ENCODE measurements at places on chromosomes 3 and 15.

- no peak for DNase-seq
These were observed 16.5 kb downstream of the SLC51A start for GRCh38 chr3:196232882-196233251.

- DNase-seq = no peak
These were observed 24.0 kb downstream of the PLA2G4B start for GRCh38 chr15:41862515-41863116.

GRCh38 chr15:88440021-88440420, 27.2 kb downstream of the MRPL46 start:
- DNase-seq = peak; percentile 20

DNA sequence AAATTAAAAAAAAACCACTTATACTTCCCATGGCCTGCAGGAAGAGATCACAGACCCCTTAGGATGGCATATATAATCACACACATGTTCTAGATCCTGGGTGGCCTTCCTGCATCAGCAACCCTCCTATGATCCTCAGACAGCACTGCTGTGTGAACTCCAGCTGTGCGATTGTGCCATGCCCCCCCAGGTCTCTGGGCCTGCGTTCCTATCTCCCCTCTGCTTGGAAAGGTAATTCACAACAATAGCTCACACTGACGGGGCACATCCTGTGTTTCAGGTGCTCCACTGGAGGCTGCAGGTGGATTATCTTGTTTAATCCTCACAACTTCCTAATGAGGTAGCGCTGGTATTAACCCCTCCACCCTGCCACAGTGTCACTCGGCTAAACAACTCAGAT, 71.2 kb upstream of the GLCE start:
- no peak for DNase-seq

DNA sequence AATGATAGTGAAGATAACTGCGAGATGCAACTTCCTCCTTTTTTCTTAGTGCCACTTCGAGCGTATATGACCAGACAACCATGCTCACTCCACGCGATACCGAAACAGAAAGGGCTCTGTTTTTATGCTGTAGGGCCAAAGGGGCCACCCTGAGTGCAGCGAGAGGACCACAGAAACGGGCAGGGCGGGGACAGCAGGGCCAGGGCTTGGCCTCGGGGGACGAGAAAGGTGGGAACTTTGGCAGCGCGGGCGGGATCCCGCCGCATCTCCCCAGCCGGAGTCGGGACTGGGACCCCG, 483 bp downstream of the VPS13C start:
- DNase-seq = peak; percentile 74

All from suppressor macrophage (primary cell).